ENCODE measurements at places on chromosomes 16 and 17.
A peak's percentile ranks its signal among the peaks of the same experiment; 100 is the strongest.

GRCh38 chr17:38657824-38658740 is 16.7 kb downstream of the EPOP start:
- peak; percentile 51 for DNase-seq

GRCh38 chr16:84864326-84864955 is 44.7 kb downstream of the CRISPLD2 start:
- DNase-seq, result no peak

GRCh38 chr16:630249-630814 is 453 bp upstream of the WFIKKN1 start:
- DNase-seq, result no peak

DNA sequence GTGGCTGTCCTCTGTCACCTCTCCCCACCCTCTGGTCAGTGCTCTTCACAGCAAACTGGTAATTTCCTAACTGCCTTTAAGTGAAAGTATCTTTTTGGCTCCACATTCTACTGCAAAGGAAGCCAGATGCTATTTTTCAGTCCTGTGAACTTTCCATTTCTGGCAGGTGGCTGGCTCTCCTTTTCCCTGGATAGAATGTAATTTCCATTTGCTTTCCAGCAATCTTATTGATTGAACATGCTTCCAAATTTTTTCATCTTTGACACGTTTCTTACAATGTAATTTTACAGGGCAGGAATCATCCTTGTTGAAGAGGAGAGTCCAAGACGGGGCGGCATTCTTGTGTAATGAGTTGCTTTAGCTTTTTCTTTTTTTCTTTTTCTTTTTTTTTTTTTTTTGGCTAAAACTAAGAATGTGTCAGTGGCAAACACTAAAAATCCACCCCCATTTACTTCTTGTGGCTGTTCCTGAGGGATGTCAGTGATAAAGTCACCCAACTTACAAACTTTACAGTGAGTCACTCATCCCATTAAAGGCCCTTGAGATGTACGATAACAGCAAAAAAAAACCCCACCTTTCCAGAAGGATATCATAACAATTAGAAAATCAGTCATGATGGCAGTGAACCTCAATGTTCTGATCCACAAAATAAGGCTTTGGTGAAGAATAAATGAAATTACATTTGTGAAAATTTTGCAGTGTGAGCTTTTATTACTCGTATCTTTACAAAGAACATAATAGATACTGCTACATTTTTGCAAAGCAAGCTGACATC is 29.4 kb upstream of the PRKCA start:
- no peak for DNase-seq

DNA sequence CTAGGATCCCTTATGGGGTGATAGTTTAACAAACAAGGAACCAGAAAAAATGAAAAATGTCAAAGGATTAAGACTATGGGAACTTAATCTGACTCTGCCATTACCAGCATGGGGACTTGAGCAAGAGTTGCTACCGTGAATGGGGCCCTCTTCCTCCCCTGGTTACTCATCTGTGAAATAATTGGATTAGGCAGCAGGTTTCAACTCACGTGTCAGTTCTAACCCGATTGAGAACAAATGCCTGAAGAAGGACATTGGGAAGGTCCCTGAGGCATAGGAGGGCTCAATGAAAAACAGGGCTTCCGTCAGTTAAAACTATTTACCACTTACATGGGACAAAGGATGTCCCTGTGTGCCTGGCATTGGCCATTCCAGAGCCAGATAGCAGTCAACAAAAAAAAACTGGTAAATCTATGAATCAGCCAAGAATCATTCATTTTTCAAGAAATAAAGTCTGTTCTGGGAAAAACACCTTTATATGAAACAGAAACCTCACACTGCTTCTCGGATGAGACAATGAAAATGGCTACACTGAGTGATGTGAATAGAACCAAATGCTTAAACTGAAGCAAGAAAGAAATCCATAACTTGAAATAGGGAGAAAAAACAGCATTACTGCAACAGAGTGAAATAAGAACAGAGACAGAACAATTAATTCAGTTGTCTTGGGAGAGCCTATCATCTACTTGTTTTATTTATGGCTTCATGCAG is 104.3 kb downstream of the ADAMTS18 start:
- no peak for DNase-seq

DNA sequence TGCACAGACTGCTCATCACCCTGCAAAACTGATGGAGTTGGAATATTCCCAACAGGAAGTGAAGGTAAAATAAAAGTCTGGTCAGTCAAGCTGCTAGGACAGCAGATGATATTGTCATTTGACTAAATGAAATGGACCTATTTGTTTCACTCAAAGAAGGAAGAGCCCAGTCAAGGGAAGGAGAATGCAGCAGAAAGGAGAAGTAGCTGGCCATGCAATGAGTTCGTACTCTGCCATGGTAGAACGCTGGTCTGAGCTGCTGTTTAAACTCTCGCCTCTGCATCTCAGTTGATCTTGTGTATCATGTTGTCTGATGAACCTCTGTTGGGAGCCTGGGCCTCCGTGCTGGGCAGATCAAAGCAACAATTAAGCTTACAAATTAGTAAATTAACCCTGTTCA is 15.6 kb upstream of the YPEL2 start:
- no peak for DNase-seq

- DNase-seq, result peak; percentile 61
Measured at GRCh38 chr16:15672514-15673167, 22.6 kb downstream of the NDE1 start.

DNA sequence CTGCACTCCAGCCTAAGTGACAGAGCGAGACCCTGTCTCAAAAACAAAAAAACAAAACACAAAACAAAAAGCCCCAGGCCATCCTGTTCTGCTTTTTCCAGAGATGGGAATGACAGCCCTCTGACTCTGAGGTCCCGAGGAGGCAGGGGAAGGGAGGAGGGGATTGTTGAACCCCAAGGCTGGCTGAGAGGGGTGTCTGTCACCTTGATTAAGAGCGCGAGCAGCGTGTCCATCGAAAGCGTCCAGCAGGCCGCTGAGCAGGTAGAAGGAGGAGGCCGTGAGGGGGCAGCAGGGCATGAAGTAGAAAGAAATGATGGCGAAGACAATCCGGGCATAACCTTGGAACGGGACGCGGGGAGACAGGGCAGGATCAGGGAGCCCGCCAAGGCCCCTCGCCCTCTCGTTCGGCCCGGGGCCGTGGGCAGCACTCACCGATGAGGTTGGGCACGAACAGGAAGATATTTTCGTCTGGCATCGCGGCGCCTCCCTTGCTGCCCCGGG is 593 bp downstream of the CDIPT start:
- peak; percentile 67 for DNase-seq

DNA sequence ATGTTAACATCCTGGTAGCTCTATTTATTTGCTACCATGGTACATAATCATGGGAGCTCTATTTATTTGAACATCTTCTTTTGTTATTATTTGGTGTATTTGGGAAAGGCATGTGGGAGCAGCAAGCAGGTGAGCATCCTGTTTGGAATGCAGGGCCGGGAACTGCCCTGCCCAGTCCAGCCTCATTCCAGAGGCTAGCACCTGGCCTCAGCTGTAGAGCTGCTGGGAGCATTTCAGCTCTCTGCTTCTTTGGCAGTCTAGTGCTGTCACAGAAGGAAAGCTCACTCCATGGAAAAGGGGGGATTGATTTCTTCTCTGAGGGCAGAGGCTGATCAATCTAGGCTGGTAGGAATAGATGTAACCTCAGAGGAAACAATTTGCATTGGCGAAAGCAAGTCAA is 112.5 kb downstream of the WWOX start:
- DNase-seq, result peak; percentile 93

- no peak for DNase-seq
Measured at GRCh38 chr17:37400505-37400904, 6.1 kb downstream of the ACACA start.

DNA sequence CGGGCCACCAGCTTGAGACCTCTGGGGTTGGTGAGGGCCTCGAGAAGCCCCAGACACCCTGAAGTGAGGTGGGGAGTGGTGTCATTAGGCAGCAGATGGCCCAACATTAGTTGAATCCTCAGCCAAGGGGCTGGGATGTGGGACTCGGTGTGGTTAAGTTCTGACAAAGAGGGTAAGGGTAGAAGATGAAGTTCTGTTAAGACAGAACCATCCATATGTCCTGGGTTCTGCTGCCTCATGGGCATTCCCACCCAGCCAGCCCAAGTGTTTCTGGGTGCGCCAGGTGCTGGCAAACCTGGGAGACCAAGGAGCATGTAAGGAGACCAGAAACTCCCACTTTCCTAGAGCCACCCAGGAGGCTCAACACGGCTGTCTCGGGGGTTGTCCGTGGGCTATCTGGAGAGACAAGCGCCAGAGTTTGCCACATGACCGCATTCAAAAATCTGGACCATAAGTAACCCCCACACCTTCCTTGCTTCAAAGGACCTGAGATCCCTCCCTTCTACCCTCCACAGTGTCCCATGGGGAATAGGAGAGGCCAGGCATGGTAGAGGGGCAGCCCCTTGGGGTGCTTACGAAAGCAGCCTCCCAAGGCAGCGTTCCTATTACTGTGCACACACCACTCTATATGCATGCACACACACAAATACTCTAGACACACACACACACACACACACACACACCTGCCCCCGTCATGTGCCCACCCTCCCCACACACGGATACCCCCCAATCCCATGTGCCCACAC is 128.7 kb downstream of the C16orf78 start:
- DNase-seq, result no peak

GRCh38 chr17:60165971-60166370 is 16.2 kb downstream of the CA4 start:
- DNase-seq, result peak; percentile 54

GRCh38 chr17:15048933-15049794 is 216.0 kb downstream of the PMP22 start:
- DNase-seq, result no peak

DNA sequence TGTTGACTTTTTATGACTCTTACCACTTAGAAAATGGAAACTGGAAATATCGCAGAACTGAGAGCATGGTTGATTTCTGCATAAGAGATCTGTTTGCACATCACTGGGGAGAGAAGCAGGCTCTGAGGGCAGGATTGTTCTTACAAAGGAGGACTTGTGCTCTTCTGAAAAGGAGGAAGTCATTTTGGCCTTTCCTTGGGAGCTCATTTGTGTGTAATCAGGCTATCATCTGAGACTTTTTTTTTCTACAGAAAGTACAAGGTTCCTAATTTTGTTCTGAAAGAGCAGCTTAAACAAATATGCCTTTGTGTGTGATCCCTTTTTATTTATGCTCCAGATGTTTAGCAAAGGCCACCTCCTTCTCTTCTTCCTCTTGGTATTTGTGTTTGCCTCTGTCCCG is 145.7 kb upstream of the CACNG5 start:
- peak; percentile 29 for DNase-seq

DNA sequence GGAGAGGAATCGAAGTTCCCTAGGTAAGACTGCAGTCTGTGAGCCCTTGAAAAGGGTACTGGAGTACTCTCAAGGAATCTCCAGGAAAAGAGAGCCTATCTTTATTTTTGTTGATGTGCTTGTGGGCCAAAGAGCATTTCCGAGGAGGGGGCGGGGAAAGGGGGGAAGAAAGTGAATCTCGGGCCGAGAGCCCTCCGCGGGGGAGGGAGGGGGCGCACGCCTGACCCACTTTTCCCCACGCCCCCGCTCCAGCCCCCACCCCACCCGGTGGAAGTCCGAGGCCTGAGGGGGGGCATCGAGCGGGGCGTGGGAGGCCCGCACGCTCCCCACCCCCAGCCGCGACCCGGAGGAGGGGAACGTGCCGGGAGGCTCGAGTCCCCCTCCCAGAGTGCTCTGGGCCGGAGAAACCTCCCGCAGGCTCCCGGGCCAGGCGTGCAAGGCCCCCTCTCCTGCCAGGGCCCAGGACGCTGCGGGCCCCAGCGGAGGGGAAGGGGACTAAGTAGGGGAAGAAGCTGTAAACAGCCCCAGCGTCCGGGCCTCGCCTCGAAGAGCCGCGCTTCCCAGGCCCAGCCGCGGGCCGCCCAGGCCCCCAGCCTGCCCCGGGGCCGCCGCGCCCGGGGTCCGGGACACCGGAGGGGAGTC is 444 bp downstream of the HELZ start:
- DNase-seq, result no peak

DNA sequence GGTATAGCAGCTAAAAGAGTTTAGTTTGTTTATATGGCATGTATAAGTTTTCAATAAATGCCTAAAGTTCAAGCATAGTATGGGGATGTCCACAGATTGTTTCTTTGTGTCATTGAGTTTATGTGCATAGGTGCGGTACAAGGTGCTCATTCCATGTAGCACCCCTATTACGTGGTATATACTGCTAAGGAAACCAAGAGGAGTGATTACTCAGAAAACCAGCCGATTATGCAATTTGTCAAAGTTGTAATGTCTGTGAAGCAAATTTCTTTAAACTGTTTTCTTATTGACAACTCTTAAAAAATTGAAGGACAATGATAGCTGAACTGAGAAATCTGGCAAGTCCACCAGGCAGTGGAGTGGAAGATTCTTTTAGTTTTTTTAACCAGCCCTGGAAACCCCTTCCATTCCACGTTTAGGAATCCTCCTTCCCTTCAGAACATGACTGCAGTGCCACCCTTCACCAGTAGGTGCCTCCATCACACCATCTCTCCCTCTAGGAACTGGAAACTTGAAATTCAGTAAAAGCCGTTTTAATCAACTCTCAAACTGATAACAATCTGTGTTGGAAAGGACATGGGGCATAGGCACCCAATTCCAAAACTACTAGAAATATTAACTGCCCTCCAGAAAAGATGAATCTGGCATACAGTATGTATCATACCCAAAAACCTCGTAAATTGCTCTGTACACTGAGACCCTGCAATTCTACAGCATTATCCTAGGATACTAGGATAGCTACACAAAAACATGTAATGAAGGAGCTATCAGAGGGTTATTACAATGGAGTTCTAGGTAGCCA is 43.5 kb downstream of the REXO5 start:
- DNase-seq, result peak; percentile 74

- DNase-seq, result peak; percentile 84
Measured at GRCh38 chr16:1494129-1494640, 1.0 kb downstream of the TELO2 start.

DNA sequence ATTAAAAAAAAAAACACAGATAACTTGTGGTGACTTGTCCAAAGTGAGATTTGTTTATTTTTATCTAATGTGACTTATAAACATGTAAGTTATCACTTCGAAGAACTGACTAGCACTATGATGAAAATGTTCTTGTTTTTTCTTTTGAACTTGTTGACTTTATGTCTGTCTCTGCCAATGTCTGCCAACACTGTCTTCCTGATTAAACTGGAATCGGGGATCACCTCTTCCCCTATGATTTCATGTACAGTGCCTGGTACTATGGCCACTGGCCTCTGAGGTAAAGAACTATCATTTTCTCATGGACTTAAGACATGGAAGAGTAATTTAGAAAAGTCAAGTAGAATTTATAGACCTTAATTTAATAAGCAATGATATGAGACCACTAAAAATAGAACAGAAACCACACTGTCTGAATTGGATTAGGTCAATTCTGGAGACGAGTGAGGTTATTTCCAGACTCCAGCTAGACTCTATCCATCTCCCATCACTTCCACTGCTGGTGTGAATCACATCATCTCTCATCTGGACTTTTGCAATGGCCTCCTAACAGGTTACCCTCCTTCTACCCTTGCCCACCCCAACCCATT is 8.9 kb downstream of the C17orf78 start:
- no peak for DNase-seq

- no peak for DNase-seq
Measured at GRCh38 chr16:89805136-89805905, 11.1 kb downstream of the FANCA start.

DNA sequence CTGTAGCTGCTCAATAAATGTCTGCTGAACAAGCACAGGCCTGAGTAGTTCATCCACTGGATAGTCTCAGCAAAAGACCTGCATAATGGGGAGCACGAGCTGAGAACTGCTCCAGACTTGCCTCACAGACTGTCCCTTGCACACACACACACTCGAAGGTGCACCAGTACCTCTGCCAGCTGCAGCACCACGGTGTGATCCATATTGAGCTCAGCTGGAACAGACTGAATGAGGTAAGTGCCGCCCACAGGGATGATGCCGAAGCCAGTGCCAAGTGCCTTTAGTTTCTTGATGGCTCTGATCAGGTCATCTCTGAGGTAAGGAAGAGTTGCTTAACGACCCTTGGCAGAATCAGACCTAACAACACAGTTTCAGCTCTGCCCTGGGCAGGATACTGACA is 11.6 kb downstream of the SNF8 start:
- peak; percentile 64 for DNase-seq
